ENCODE measurements at places on chromosomes 3 and 15. TPM values are rescaled to one million over a fixed set of nuclear protein-coding genes. Genes with fewer than 3 reads are reported as not detected.

The MYLK gene
- 34.2 TPM for total RNA-seq

The NUP210 gene
- total RNA-seq, result 36.0 TPM

The LRRN1 gene
- total RNA-seq, result not detected

The ZNF774 gene
- total RNA-seq, result 3.7 TPM

DNA sequence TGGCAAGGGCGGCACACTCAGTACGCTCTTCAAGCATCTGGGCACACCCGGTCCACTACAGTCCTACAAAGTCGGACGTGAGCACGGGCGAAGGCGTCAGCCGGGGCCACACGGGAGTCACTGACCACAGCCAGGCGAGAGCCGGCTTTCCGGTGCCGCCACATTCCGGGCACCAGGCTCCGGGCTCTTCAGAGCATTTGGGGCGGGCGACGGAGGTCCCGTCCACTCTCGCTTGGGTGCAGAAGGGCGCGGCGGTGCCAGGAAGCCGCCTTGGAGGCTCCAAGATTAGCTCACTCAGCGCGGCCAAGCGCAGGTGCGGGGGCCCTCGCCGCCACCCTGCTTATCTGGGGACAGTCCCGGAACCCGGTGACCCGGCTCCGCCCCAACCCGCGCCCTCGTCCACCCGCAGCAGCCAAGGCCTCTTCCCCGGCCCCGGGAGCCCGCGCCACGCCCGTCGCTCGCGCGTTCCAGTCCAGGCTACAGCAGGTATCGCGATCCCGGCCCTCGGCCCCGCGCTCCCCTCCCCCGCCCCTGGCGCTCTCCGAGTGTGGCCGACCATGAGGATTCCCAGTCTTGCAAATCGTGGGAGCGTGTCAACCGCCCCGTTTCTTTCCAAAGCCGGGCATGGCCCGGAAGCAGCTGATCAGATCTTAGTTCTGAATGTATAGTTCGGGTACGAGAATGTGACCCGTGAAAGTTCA lies at the start of gene ADPRH:
Gene ADPRH (plus strand): TSS at position 127 of the 701 bp plus-strand sequence. CDS start 2,678 bp downstream, outside the sequence.
- DNase-seq, result peak; percentile 63

GRCh38 chr15:35013370-35013769 lies 25.3 kb upstream of the ZNF770 start:
- DNase-seq, result no peak

GRCh38 chr3:34056951-34057390 lies 258.5 kb downstream of the PDCD6IP start:
- DNase-seq, result peak; percentile 66

GRCh38 chr3:46407970-46408369 lies 911 bp downstream of the CCRL2 start:
- no peak for DNase-seq

DNA sequence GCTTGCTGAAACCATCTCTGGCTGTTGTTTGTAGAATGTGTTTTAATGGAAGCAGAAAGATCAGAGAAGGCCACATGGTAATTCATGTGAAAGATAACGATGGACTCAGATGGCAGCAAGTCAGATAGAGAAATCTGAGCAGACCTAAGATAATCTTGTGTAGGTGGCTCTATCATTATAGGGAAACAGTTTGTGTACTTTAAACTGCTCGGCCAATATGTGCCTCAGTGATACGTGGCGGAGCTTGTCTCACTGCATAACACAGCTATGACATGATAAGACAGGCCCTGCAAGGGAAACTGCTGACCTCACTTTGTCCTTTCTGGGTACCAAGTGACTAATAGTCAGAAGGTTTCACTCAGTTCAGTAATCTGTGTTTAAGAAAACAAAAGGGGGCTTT lies 51.0 kb downstream of the MME start:
- peak; percentile 53 for DNase-seq

- DNase-seq, result no peak
Observed at GRCh38 chr3:29338377-29338776, 57.5 kb downstream of the RBMS3 start.

- DNase-seq, result no peak
Observed at GRCh38 chr3:111730143-111730542, 128.9 kb upstream of the PHLDB2 start.

- peak; percentile 67 for DNase-seq
Observed at GRCh38 chr3:172341482-172342059, 106.7 kb downstream of the GHSR start.

DNA sequence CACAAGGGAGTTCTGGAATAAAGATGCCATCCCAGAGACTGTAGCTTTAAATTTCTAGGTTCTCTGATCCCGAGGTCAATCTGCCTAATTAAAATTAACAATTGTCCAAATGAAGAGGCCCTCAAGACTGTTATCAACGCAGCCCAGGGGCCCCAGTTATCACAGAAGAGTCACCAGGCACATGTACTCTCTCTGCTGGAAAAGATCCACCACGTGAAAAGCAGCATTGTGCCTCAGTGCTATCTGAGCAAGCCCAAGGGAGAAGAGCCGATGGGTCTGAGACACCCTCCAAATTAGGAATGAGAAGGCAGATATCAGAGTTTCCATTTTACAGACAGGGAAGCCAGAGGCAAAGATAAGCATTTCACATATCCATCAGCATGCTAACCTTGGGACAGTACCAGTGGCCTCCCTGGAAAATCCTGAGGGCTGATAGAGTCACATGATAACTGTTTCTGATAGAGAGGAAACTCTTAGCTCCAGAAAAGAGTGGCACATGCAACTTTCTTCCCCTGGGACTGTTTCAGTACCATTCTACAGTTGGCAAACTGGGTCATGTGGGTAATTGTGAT lies 55.5 kb downstream of the ITGB5 start:
- DNase-seq, result no peak

- no peak for DNase-seq
Observed at GRCh38 chr15:69845159-69845558, 252.6 kb downstream of the TLE3 start.

DNA sequence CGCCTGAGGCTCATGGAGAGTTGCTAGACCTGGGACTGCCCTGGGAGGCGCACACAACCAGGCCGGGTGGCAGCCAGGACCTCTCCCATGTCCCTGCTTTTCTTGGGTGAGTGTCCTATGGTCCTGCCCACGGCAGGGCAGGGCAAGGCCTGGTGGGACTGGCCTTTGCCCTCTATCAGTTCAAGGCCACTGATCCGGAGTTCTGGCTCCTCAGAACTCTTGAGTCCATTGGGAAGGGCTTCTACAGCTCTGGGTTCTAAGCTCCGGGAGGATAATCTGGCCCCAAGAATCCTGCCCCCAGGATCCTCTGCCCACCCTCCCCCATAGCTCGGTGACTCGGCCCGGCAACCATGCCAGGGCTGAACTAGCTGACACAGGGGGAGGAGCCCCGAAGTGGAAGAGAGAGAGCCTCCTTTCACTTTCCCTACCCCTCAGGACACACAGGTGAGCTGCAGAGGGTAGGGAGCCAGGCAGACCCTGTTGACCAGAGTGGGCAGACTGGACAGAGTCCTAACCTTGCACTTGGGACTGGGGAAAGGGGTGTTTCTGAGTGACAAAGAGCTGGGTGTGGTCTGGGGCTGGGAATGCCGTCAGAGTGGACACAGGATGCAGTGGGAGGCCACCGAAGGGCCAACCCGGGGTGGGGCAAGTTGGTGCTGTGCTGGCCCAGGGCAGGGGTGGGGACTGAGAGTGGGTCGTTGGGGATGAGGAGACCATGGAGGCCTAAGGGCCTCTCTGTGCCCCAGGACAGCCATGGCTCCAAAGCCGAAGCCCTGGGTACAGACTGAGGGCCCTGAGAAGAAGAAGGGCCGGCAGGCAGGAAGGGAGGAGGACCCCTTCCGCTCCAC lies 664 bp downstream of the PARP3 start:
- peak; percentile 68 for DNase-seq

DNA sequence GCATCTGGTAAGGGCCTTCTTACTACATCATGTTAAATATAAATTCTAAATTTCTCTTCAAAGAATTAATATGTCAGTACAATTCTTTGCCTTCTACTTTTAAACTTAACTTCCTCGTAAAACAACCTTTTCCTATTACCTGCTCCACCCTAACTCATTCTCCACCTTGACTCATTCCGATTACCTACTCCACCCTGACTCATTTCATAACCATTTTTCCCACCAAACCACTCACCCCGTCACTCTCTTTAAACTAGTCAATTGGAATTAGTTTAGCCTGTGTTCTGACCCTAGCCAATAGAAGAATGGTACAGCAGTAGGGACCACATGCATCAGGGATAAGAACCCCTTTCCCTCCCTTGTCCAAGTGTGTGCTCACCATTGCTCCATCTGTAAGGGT lies 65.6 kb downstream of the PLSCR2 start:
- no peak for DNase-seq

DNA sequence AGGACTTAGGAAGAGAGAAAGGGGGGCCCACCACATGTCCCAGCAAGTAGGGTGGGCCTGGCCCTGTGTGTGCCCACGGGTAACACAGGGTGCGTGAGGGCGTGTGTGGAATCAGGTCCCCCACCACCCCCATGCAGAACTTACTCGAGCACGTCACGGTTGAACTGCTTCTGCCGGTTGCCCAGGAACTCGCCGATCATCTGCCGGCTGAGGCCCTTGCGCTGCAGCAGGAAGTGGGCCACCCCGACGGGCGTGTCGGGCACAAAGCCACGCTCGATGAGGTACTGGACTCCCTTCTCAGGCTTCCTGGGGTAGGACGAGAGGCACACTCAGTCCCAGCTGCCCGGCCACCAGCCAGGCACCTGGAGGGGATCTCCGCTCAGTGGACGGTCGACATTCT lies 83.1 kb upstream of the RPL32 start:
- no peak for DNase-seq

GRCh38 chr15:58931987-58932588 lies 1.4 kb downstream of the SLTM start:
- no peak for DNase-seq

DNA sequence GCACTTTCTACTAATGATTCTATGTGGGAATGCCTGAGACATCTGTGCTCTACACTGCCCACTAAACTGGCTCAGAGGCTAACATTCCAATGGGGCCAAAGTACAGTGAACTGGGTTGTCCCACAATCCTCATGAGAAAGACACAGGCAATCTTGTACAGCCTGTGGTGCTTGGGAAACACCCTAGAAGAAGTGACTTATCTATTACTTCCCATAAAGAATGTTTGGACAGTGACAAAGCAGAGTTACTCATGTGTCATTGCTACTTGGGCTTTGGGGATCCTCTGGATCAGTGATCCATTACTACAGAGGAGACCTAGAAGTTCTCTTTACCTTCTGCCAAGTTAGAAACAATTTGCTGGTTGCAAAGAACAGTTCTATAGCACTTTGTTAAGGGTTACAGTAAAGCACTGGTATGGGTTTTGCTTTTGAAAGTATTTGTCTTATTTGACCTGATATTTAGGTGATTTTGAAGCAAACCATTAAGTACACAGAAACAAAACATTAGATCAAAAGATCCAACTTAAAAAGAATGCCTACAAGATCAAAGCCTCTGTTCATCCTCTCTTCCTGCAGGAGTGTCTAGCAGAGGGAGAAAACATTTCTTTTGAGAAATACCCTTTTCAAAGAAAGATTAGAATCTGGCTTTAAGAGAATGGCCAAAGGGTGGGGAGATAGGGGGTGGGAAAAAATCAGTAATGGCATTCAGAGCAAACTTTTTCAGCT lies 75.8 kb downstream of the CTNNB1 start:
- DNase-seq, result peak; percentile 81

DNA sequence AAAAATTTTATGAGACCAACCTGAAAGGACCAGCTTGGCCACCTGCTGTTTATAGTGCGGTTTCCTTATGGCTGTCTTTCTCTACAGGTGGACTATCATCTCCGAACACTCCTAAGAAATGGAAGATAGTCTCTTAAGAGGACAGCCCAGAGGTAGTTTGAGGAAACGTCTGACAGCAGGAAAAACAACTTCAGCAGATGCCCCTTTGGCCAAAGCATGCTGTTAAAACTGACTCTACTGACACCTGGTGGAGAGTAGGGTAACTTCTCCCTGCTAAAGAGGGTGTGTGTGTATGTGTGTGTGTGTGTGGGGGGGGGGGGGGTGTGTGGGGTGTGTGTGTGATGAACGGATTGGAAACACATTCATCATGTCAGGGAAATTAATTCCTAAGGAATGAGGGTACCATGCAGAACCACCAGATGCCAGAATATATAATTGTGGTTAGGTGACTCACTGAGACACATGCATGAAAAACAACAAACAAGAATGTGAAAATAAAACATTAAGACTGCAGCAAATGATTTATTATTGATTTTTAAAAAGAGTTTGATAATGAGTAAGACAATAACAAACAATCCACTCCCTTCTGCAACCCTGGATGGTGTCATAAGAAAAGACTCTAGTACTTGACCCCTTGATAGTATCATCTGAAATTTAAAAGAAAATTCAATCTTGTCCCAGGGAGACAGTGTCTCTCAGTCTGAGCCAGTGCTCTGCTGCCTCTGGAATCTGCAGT lies 256.5 kb downstream of the THRB start:
- DNase-seq, result peak; percentile 97

- DNase-seq, result no peak
Observed at GRCh38 chr3:7713724-7714123, 787.9 kb upstream of the LMCD1 start.

DNA sequence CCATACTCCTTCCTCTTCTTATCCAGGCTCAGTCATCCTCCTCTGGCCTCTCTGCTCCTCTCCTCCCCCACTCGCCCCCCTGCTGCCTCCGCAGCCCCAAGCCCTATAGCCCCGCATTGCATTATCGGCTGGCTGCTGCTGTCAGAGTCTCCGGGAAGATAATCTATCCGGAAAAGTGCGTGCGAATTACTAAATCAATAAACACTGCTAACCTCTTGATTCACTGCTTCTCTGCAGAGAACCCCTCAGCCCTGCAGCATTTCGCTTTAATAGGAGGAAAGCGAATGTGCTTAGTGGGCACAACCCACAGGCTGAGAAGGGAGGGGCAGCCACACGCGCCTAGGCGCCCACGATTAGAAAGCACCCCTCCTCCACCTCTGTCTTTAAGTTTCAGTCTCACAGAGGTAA lies 167.6 kb downstream of the ABHD5 start:
- no peak for DNase-seq

DNA sequence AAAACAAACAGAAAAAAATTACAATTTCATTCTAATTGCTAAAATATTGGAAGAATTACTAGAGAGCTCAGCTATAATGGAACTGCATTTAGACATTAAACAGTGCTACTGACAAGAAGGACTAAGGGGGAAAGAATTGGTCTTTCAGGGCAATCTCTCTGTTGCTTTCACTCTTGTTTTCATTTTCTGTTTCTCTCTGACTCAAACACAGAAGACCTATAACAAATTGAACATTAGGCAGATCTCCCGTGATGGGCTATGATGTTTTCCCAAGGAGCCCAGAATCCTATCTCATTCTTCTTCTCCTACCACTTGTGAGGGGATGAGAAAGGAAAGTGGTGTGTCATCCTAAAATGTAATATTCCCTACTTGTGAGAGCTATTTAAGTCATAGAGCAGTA lies 358.0 kb upstream of the TGFBR2 start:
- no peak for DNase-seq

DNA sequence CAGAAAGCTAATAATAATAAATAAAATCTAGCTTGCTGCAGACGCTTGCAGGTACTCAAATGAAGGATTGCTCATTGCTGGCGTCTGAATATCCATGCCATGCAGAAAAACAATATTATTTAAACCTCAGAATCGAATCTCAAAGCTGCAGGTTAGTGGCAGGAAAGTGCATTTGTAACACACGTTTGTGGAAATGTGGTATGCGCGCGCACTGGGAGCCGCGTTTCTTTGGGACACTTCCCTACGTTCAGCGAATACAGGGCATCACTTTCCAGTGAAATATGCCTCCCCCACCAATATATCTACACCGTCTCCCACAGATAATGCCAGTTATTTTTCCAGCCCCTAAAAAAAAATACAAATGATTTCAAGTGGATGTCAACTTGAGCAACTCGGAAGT lies 37.1 kb downstream of the ZIC4 start:
- no peak for DNase-seq
